ENCODE measurements at places on chromosomes 3 and 15. TPM values are rescaled to one million over a fixed set of nuclear protein-coding genes. Genes with fewer than 3 reads are reported as not detected.

The SEMA3B gene
- 1.4 TPM for total RNA-seq

The PRR20G gene
- not detected for total RNA-seq

The RAP2B gene
- 14.7 TPM for total RNA-seq

The KLF13 gene
- total RNA-seq, result 78.6 TPM

The GOLGA8G gene
- not detected for total RNA-seq

The MUSTN1 gene
- total RNA-seq, result 0.49 TPM

The NAALADL2 gene
- 2.7 TPM for total RNA-seq

The ISG20 gene
- total RNA-seq, result 14.9 TPM

Data from Panc1 (cell line).